Heart left ventricle (tissue), 16 donors: ENCODE measurements at places on chromosomes 12 and 14.
A peak's percentile ranks its signal among the peaks of the same experiment; 100 is the strongest.

DNA sequence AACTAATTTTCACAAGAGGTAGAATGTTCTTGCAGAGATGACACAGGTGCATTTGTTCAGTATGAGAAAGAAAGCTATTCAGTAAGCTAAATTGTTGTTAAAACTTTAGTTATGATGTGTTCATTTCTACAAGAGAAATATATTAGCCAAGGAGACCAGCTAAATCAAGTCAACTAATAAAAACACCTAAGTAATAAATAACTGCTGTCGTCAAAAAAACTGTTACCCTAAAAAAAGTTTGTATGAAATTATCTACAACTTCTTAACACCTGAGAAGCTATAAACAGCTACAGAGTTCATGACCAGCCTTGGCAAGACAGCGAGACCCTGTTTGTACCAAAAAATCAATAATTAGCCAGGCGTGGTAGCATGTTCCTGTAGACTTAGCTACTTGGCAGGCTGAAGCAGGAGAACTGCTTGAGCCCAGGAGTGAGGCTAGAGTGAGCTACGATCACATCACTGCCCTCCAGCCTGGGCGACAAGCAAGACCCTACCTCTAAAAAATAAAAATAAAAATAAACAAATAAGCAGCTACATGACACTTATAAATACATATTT is 67.6 kb upstream of the AP4S1 start:
- no peak overlapping the region for H3K27ac ChIP-seq
- no peaks in the 10 kb centered on the region for H3K27me3 ChIP-seq
- DNase-seq = no peak
- H3K36me3 ChIP-seq = peaks cover 35% of the 10 kb centered on the region
- peaks cover 13% of the 10 kb centered on the region for H3K4me1 ChIP-seq

DNA sequence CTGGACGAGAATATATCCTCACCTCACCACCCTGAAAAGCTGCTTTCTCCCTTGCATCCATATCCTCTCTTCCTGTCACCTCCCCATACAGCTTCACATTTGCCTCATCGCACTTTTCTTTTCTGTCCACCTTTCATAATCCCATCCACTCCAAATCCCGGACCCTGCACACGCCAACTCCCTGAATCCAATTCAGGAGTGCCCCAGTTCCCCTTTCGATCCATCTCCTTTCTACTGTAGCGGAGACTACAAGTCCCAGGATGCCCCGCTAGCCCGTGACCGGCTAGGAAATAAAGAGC is 2.5 kb downstream of the TMEM253 start:
- no peaks in the 10 kb centered on the region for H3K27me3 ChIP-seq
- no peaks in the 10 kb centered on the region for H3K4me1 ChIP-seq
- no peaks in the 10 kb centered on the region for H3K36me3 ChIP-seq
- peak overlapping the region; percentile 99 for H3K27ac ChIP-seq
- peak overlapping the region; percentile 85 for H3K4me3 ChIP-seq
- DNase-seq = no peak

GRCh38 chr12:114015851-114016250 is 49.7 kb upstream of the RBM19 start:
- no peaks in the 10 kb centered on the region for H3K27me3 ChIP-seq
- no peak for DNase-seq
- no peak overlapping the region for H3K27ac ChIP-seq
- H3K36me3 ChIP-seq = no peaks in the 10 kb centered on the region
- no peak overlapping the region for H3K4me3 ChIP-seq
- H3K4me1 ChIP-seq = no peaks in the 10 kb centered on the region

- H3K27me3 ChIP-seq = no peaks in the 10 kb centered on the region
- no peak overlapping the region for H3K27ac ChIP-seq
- no peaks in the 10 kb centered on the region for H3K4me1 ChIP-seq
Measured at GRCh38 chr12:45483571-45483970, 245.9 kb upstream of the ARID2 start.
